ENCODE measurements at places on chromosomes 2 and 18. TPM values are rescaled to one million over a fixed set of nuclear protein-coding genes. Genes with fewer than 3 reads are reported as not detected.

GRCh38 chr2:43057742-43058725 is 168.4 kb downstream of the ZFP36L2 start:
- no peak for DNase-seq

- no peak for DNase-seq
Observed at GRCh38 chr2:200828572-200829257, 17.0 kb downstream of the BZW1 start.

- DNase-seq: no peak
Observed at GRCh38 chr2:227324642-227324994, 433 bp upstream of the MFF start.

DNA sequence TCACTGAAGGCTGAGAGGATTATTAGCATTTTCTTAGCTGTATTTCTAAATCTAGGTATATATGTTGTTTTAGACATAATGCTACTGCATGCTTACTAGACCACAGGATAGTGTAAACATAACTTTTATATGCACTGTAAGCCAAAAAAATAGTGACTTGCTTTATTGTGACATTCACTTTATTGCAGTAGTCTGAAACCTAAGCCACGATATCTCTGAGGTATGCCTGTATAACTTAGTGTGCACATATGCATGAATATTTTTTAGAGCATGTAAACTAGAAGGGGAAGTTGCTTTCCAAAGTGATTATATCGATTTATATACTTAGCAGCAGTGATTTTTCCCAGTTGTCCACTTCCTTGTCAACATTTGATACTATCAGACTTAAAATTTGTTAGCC is 81.8 kb downstream of the SOS1 start:
- DNase-seq: no peak

- DNase-seq: peak; percentile 30
Observed at GRCh38 chr2:102386867-102387541, 31.4 kb downstream of the IL18R1 start.

DNA sequence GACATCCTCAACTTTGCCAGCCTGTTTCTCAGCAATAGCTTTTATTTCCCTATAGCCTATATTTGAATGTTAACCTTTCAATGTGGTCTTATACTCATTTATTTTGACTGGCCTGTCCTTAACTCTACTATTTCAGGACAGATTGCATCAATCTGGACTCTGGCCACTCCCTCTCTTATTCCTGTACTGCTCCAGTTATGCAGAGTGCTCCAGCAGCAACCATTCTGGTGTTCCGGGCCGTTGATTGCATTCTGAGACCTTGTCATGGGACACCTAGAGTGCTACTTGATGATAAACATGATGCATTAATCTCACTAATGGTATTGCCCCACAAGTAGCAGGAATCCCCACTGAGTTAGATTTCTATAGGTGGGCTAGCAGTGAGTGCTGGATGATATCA is 363.4 kb downstream of the LRRTM1 start:
- no peak for DNase-seq

GRCh38 chr2:239222706-239223309 is 178.0 kb downstream of the HDAC4 start:
- DNase-seq: no peak

GRCh38 chr2:99066075-99066958 is 75.2 kb upstream of the C2orf15 start:
- DNase-seq: peak; percentile 64

- no peak for DNase-seq
Observed at GRCh38 chr18:53950545-53950944, 273.9 kb downstream of the MBD2 start.

GRCh38 chr2:234258562-234259141 is 208.2 kb downstream of the SPP2 start:
- no peak for DNase-seq

DNA sequence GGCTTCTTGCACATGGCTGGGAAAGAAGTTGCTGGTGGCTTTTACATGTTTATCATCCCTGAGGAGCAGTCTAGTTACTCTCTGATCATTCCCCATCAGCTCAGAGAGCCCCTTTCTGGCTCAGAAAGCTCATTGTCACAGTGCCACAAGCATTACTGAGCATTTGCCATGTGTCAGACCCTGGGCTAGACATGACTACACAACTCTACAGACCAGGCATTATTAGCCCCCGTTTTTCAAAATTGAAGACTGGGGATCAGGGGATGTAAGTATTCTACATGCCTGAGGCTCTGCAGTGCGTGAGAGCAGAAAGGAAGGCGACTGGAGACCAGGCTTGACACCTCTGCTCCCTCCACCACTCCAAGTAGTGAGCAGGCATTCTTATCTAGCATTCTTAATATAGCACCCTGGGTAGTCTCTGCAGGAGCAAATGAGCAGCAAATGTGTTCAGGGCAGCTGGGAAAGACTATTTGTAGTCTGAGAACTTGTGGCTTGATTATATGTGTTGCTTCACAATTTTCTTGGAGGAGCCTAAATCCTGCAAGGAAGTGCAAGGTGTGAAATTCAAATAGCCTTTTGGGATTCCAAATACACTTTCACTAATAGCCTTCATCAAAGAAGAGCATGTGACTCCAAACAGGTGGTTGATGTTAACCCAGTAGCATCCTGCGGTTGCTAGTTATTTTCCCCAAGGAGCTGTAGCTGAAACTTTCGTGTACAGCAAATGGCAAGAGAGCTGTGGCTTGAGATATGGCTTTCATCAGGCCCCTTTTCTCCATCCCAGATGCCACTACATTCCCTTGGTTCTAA is 143.2 kb downstream of the DDX1 start:
- no peak for DNase-seq

- DNase-seq: no peak
Observed at GRCh38 chr2:46241344-46241743, 55.9 kb upstream of the EPAS1 start.

- no peak for DNase-seq
Observed at GRCh38 chr2:61435291-61435690, 35.6 kb downstream of the USP34 start.

GRCh38 chr2:213336253-213336770 is 52.0 kb downstream of the SPAG16 start:
- DNase-seq: no peak

DNA sequence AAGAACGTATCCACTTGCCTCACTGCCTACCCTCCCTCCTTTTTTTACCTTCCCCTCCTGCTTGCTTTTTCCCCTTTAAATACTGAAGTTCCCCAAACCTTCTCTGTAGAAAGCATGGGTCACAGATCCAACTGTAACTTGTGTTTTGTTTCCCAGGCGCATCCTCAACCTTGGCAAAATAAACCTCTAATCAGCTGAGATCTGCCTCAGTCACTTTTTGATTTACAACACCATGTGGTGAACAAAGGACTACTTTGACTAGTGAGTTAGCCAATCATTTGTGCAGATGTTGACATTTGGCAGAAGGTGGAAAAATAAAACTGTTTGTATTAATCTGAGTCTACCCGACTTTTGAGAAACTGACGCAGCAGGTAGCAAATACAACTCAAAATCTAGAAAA is 23.3 kb upstream of the MCM6 start:
- DNase-seq: no peak

DNA sequence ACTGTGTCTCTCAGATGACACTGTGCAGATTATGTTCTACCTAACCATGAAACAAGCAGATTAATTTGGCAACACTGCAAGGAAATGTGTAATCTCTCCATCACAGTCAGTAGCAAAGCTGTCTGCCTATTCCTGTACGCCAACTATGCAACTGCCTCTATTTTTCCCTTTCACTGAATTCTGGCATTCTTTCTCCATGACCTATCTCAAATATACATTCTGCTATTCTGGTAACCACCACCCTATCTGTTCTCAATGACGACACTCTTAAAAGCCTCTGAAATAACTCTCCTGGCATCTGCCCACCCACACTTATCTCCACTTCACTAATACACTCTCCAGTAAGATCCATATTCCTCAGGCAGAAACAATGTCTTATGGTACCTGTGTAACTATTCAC is 78.7 kb downstream of the ABCA12 start:
- DNase-seq: no peak

- no peak for DNase-seq
Observed at GRCh38 chr18:24734058-24734457, 273.6 kb downstream of the HRH4 start.

DNA sequence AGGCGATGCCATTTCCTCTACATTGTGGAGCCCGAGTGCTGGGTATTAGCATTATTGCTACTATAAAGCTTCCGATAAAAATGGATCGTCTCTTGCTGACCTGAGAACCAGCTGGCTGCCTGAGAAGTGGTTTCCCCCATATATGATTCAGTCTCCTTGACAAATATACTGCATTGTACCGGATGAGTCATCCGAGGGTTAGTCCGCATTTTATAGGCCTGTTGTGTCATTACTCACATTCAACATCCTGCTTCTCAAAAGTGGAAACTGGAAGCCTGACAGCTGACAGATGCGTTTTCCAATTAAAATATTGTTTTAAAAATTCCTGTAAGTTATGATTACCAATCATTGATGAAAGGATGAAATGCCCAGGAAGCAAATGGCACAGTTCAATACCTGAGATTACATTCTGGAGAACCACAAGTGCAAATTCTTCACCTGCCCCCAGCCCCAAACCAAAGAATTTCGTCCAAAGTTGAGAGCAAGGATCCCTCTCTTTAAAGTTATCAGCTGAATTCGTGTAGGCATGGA is 65.7 kb downstream of the SPRED2 start:
- DNase-seq: peak; percentile 11

Gene NPAS2
- total RNA-seq: 0.13 TPM

Gene CXCR4
- 45.9 TPM for total RNA-seq

Gene SPC25
- 18.7 TPM for total RNA-seq

Gene TBR1
- total RNA-seq: not detected

Gene EPAS1
- total RNA-seq: 2.5 TPM

Gene ANO7
- total RNA-seq: 1.4 TPM

Gene LTBP1
- 0.15 TPM for total RNA-seq

Gene STON1
- total RNA-seq: 0.82 TPM

Data from GM12878 (cell line).